ENCODE measurements at places on chromosomes 16 and 17.

- no peak for DNase-seq
Observed at GRCh38 chr16:23836404-23837311, 875 bp downstream of the PRKCB start.

DNA sequence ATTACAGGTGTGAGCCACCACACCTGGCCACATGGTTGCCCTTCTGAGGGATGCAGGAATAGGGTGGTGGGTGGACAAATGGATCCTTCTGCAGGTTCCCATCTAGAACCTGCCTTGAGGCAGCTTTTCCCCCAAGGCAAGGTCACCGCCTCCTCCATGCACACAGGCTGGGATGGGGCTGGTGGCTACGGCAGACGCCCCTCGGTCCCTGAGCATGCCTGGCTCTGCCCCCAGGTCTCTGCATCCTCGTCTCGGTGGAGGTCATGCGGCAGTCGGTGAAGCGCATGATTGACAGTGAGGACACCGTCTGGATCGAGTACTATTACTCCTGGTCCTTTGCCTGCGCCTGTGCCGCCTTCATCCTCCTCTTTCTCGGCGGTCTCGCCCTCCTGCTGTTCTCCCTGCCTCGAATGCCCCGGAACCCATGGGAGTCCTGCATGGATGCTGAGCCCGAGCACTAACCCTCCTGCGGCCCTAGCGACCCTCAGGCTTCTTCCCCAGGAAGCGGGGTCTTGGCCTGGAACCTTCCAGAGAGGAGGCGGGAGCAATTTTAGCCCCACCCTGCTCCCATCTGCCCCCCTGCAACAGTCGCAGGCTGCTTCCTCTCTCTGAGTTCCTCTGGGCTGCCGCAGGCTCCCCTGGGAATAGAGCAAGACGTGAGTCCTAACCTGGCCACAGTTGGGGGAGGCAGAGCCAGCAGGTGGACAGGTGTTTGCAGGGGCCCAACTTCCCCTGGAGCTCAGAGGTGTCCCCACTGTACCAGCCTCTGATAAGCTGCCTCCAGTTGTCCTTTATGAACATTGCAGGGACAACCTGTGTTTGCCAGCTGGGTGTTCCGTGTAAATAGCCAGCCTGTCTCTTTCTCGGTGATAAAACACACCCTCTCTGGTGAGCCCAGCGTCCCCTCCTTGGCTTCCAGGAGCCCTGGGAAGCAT lies 11.7 kb downstream of the CACNG1 start:
- no peak for DNase-seq

DNA sequence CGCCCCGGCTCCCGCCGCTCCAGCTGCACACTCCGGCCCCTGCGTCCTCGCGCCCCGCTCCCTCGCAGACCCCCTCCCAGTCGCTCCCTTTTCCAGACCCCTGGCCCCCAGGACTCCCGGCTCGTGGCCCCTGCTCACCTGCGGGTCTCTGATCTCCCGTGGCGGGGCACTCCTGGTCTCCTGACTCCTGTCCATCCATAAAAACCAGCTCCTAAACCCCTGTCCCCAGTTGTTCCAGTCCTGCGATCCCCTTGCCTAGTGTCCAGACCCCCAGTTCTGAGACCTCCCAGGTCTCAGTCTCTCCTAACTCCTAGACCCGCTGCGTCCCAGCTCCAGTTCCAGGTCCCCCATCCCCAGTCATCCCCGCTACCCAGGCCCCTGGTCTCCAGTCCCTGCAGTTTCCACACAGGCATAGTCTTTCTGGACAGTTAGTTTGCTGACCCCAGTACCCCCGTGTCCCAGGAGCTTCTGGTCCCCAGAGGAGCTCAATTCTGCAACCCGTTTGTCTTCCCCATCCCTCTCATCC lies 379 bp downstream of the SNX29 start:
- DNase-seq = no peak

DNA sequence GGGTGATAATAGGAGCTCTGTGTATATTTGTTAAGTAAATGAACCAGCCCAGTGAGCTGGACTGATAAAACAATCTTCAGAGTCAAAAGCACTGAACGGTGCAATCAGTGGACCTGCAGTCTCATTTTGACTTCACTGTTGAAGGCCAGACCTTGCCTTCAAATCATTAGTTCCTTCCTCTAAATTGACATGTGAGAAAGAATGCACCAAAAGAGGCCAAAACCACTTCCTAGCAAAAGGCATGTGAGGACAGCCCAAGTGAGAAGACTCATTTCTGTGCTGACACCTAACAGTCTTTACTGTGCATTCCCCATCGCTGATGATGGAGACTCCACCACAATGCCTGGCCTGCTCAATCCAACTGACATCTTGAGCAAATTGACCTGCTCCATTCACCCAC lies 10.6 kb downstream of the GTF3C1 start:
- no peak for DNase-seq

DNA sequence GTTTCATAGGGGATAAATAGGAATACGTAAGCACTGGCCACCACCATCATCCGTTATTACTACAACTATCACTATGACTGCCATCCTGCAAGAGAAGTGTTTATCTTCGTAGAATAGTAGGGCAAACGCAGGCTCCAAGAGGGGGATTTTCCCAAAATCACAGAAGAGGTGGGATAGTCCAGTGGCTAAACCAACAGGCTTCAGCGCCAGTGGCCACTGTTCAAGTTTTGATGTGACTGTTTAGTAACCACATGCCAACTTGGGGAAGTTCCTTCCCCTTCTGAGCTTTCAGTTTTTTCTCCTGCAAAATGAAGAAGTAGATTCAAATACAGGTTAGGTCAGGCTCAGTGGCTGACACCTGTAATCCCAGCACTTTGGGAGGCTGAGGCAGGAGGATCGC lies 60.7 kb upstream of the GRIN2A start:
- no peak for DNase-seq

- no peak for DNase-seq
Observed at GRCh38 chr16:88681084-88681680, 5.1 kb downstream of the SNAI3 start.

DNA sequence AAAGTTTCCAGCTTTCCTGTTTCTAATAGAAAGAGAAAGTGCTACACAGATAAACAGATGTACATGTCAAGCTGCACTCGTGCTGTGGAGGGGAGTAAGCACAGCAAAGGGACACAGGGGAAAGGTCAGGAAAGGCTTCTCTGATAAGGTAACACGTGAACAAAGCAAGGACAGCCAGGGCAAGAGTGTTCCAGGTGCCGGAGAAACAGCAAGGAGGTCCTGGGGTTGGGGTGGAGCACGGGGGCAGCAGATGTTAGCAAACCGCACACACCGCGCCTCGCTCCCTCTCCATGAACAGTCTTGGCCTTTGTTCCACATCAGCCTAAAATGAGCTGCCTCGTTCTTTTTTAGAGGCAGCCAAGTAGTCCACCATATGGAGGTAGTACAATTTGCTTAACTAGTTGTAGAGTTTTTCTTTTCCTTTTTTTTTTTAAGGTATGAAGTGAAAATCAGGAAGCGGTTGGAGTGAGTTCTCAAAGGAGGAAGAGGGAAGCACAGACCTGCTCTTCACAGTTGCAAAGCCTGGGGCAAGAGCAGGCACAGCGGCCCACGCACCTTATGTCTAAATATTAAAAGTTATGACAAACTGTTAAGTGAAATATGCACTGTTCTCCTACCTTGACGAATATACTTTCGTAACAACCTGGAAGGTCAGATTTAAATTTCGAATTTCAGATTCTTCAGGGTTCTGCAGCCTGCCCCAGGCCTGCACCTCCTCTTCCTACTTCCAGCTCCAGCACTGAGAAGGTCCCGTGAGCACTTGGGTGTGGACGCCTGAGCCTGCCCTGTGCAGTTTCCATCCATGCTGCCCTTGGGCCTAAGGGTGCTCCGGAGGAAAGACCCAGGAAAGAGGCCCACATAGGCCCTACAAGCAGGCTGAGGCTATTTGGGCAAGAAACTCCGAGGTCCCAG lies 41.5 kb upstream of the RPH3AL start:
- no peak for DNase-seq

- DNase-seq = peak; percentile 68
Observed at GRCh38 chr16:31700530-31701388, 172.8 kb upstream of the ZNF267 start.

- DNase-seq = no peak
Observed at GRCh38 chr16:8355675-8356074, 234.6 kb downstream of the TMEM114 start.

DNA sequence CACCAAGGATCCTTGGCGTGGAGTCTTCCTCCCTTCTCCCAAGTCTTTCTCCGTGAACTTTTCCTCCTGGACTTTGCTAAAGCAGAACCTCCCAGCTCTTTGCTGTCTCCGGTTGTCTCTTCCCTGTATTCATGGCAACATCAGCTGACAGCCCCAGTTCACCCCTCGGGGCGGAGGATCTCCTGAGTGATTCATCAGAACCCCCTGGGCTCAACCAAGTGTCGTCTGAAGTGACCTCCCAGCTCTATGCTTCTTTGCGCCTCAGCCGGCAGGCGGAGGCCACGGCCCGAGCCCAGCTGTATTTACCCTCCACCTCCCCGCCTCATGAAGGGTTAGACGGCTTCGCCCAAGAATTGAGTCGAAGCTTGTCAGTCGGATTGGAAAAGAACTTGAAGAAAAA lies 943 bp downstream of the CNTROB start:
- DNase-seq = no peak

GRCh38 chr16:19785081-19785480 lies 67.0 kb downstream of the IQCK start:
- DNase-seq = no peak
